ENCODE measurements at places on chromosomes 16 and 17.

- no peak for DNase-seq
Measured at GRCh38 chr16:7545251-7545650, 212.6 kb downstream of the RBFOX1 start.

DNA sequence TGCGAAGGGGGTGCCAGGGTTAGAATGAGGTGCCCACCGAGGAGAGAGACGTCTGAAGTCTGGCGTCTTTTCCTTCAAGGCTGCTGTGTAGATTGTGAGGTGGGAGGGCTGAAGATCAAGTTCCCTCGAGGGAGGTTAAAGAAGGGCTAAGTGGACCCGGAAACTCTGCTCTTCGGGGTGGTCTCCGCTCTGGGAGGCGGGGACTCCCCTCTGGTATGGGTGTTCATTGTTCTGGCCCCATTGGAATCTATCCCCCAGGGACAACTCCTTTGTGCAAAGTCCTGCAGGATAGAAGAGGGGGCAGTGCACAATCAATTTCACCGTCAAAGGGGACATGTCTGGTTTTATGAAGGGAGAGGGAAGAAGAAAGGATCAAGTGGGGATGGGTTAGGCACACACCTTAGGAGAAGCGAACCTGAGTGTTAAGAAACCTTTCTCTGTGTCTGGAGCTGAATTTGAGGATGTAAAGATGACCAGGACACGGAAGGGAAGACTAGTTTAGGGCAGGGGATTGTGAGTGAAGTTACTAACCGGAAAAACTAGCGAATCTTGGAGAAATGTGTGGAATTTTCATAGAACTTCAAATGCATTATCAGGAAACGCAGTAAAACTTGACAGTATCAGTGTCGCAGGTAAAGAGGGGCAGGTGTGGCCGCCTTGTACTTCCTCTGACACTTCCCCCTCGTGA, 809 bp upstream of the RAB34 start:
- no peak for DNase-seq

GRCh38 chr17:78497115-78497540, 80.1 kb downstream of the DNAH17 start:
- DNase-seq = peak; percentile 45

- peak; percentile 72 for DNase-seq
Measured at GRCh38 chr16:85649411-85650134, 36.5 kb downstream of the GSE1 start.

- DNase-seq = no peak
Measured at GRCh38 chr16:83513008-83513755, 294.6 kb upstream of the HSBP1 start.

DNA sequence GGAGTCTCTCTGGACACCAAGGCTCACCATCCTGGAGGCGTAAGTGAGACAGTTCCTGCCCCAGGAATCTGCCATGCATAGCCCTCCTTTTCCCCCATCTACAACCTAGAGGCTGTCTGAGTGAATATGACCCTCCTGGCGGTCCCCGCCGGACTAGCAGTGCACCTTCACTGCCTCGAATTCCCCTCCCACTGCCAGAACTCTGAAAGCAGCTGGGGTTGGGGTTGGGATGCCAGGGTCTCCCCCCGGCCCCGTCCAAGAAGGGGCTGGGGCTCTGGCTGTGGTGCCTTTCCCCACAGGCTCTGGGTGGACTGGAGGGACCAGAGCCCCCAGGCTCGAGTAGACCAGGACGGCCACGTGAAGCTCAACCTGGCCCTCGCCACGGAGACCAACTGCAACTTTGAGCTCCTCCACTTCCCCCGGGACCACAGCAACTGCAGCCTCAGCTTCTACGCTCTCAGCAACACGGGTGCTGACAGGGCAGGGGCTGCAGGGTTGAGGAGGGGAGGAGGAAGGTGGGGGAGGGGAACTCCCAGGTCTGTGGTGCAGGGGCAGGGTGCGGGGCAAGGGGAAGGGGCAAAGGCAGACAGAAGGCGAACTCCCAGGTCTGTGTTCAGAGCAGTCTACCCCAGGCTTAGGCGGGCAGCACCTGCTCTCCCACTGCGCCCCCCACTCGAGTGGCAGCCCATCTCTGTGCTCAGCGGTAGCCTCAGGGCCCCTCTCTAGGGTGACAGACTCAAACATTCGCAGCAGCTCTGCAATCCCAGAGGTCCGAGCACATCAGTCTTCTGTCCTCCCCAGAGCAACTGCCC, 1.2 kb downstream of the ZACN start:
- no peak for DNase-seq

DNA sequence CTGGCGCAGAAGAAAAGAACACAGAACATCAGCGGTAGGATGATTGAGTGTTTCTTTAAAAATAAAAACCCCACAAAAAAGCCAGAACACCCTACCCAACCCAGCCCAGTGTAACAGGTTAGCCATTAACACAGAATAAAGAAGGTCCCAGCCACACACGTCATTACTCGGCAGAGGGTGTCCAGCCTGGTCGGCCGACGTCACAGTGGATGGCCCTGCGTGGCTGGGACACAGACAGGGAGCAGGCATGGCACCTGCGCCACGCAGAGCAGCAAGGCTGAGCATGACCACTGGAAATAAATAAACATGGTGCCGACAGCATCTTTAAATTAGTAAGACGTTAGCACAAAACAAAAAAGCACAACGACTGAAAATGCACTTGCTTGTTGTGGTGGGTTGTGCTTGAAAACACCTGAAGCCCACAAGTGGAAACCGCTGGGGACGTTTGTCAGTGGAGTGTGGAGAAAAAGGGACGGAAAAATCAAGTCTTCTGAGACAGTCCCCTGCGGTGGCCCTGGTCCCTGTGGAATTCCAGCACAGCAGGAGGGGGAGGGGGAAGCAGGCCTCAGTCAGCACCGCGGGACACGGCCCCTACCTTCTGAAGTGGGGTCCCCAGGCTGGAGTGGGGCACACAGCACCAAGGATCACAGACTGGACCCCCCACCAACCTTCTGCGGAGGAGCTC, 39.2 kb downstream of the SLC7A5 start:
- no peak for DNase-seq

DNA sequence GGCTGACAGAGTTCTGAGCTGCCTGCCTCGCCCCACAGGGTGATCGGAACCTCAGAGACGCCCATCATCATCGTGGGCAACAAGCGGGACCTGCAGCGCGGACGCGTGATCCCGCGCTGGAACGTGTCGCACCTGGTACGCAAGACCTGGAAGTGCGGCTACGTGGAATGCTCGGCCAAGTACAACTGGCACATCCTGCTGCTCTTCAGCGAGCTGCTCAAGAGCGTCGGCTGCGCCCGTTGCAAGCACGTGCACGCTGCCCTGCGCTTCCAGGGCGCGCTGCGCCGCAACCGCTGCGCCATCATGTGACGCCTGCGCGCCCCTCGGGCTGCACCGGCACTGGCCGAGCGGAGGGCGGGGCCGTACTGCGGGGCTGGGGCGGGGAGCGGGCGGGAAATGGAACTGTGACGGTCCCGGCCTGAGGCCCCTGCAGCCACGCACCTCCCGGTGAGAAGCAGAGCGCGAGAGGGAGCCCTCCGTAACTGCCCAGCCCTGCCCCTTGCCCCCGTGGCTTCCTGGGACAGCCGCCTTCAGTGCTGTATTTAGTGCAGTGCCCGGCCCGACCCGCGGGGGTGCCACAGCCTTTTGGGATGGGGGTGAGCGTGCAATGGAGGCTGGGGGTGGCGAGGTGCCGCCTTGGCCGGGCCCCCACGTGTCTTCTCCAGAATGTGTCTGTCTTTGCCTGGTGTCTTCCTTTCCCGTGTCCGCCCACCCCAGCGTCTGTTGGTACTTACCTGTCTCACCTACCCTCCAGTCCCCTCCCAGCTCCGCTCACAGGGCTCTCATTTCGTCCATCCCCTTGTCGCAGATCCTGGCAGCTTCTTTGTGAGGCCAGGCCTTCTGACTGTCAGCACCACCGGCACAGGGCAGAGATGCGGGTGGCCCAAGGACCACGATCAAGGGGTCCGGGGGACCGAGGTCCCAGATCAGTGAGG, 9.8 kb downstream of the RASL10B start:
- DNase-seq = peak; percentile 21

DNA sequence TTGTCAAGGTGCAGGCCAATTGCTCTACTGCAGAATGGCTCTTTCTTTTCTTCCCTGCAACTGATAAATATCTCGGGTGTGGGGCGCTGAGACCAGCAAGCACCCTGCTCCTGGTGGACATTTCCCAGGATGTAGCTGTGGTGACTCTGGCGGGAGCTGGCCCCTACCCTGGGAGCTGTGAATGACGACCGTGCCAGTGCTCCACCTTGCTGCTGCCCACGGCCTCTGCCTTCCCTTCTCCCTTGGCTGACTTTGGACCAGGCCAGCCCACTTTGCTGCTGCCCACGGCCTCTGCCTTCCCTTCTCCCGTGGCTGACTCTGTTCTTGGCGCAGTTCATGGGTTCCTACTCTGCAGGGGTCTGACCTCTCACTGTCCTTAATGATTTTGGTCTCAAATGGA, 16.1 kb downstream of the CARD14 start:
- DNase-seq = no peak

- no peak for DNase-seq
Measured at GRCh38 chr17:3558603-3559269, 1.1 kb upstream of the TRPV3 start.

- no peak for DNase-seq
Measured at GRCh38 chr16:16992975-16993765, 477.6 kb downstream of the XYLT1 start.

DNA sequence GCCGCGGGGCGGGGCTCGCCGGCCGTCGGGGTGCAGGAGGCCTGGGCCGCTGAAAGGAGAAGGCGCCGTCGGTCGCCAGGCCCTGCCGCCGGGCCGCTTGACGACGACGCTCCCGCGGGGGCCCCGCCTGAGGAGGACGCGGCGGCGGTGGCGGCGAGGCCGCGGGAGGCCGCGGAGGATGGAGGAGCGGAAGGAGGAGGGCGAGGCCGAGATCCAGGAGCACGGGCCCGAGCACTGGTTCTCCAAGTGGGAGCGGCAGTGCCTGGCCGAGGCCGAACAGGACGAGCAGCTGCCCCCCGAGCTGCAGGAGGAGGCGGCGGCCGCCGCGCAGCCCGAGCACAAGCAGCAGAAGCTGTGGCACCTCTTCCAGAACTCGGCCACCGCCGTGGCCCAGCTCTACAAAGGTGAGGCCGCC, 430 bp downstream of the HAPSTR1 start:
- no peak for DNase-seq

DNA sequence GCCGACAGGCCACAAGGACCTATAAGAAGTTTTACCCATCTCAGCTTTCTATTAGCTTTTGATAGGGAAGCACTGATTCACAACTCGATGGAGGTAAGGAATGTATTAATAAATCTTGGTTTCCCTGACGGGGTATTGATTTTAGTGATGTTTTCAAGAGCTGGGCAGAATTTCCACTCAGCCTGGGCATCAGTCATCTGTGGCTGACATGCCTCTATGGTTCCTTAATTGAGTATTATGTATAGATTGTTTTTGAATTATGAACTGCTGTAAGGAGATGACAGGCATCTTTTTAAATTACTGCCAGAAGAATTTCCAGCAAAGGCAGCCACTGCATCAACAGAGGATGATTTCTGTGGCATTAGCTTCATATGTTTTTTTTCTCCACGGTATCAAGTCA, 128.6 kb downstream of the CPPED1 start:
- DNase-seq = no peak

GRCh38 chr17:37815536-37815935, 70.7 kb upstream of the HNF1B start:
- DNase-seq = no peak

GRCh38 chr16:6104428-6104827, 1006.8 kb upstream of the EEF2KMT start:
- no peak for DNase-seq

DNA sequence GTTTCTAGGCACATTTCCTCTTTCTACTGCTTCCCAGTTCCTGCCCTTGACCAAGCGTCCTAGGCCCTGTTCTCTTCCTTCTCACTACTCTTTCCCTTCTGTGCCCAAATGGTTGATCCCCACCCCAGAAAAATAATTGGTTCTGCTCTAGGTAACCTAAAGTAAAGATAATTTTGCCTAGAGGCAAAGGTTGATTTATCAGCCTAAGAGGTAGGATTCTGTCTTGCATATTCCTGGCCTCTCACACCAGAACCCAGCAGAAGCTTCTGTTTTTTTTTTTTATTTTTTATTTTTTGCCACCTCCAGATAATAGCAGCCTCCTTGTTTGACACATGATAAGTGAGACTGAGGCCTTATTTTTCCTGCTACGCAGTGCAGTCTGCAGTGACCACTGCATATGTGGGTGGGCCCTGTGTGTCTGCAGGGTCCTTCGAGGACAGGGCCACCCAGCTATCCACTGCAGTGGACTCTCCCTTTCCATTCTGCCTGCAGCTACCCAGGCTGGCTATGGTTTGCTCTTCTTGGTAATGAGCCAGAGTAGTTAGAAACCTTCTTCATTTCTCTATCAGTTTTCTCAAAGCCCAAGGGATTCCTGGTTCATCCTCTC, 701 bp downstream of the PIPOX start:
- no peak for DNase-seq

DNA sequence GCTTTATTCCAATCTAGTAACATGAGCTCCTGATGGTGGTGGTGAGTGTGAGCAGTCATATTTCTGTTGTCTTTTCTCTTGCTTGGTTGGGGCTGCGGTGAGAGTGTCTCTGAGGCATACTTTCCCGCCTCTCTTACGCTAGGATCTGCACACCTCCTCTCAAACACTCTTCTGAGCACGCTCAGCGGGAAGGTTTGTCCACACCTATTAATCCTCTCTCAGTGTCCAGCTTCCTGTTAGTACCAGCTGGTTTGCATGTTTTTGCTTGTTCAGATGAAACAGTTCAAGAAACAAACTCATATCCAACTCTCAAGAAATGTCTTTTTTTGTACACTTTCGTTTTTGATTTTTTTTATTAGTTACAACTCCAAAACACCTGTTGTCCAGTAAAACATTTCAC, 89.5 kb downstream of the CCDC182 start:
- no peak for DNase-seq

DNA sequence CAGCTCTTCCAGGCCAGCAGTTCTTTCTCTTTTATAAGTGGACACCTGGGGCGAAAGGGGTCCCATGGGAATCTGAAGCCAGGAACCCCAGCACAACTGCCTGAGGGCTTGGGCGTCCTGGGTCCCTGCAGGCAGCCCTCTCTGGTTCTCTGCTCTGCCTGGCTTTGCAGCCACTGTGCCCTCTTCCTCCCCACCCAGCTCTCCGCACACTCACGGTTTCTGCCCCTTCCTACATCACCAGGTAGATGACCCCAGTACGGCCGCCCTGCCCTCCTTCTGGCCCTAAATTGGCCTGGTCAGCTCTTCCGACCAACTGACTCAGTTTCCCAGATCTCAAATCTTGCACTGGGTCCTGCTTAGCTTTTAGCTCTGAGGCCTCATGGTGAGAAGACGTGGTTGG, 225.3 kb downstream of the KATNIP start:
- DNase-seq = no peak
